Fibroblast of skin of right quadriceps (primary cell): ENCODE measurements at places on chromosomes 7 and 10.

GRCh38 chr7:77606562-77606961, 69.5 kb downstream of the PTPN12 start:
- no peak for DNase-seq

DNA sequence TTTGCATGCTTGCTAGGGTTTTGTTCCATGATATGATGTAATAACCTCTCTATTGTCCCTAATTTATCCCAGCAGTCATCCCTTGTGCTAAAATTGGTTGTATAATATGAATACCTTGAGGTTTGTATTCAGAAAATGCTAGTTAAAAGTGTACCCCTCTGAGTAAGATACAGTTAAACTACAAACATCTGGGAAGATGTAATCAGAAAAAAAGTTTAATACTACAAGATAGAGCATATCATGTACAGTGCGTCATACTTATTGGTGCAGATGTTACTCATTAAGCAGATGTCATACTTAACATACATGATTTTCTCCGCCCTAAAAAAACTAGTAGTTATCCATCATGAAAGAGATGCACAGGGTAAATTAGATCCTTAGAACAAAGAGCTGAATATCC, 336.1 kb upstream of the KCND2 start:
- DNase-seq: peak; percentile 44

GRCh38 chr7:100837099-100837836, 9.9 kb upstream of the EPHB4 start:
- peak; percentile 93 for DNase-seq

GRCh38 chr10:118148247-118148646, 101.5 kb upstream of the RAB11FIP2 start:
- no peak for DNase-seq

GRCh38 chr10:110407301-110408170, 90.2 kb upstream of the DUSP5 start:
- DNase-seq: no peak

GRCh38 chr10:3825244-3825643, 40.2 kb upstream of the KLF6 start:
- DNase-seq: peak; percentile 73

DNA sequence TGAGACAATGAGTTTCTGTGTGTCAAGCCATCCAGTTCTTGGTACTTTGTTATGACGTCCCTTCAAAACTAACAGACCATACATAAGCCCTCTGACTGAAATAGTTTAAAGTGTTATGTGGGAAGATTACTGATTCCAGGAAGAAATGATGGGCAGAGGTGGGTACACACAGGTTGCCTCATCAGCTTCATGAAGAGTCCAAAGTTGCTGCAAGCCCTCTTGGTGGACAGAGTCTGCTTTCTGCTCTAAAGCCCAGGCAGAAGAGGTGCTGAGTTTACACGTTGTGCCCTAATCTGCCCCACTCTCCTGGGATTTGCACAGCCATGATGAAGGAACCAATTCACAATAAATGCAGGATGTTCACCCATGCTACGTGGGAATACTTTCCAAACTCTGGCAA, 187.4 kb downstream of the PARD3 start:
- no peak for DNase-seq

DNA sequence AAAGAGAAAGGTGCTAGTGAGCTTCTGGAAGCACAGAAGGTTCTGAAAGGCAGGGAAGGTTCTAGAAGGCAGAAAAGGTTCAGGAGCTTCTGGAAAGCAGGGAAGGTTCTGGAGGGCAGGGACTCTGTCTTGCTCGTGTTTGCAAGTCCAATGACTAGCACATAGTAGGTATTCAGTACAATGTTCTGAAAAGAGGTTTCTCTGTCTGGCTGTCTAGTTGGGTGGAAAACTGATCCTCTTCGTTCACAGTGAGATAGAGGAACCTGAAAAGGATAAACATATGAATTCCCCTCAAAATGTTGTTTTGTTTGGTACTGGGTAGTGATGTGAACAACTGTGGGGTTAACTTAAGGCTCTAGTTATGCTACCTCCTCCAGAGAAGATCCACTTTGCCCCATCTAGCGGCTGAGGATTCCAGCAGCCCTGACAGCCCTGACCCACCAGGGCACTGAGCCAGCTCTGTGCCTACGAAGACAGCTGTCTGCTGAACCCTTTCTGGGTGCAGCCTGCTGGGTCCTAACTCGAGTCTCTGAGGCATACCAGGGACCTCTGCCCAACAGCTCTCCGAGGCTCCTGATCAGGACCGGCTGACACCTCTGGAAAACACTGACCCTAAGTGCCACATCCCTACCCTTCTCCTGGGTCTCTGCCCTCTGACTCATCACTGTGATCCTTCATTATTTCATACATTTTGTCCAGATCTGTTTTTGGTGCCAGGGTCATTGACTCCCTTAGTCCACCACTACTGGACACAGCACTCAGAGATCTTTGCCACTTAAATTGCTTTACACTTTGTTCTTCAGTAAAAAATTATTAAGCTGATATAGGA, 15.4 kb downstream of the PTPRN2 start:
- DNase-seq: no peak

- peak; percentile 45 for DNase-seq
Observed at GRCh38 chr10:31358688-31359330, 39.8 kb downstream of the ZEB1 start.

GRCh38 chr10:85045046-85045445, 716.7 kb downstream of the CCSER2 start:
- no peak for DNase-seq

- no peak for DNase-seq
Observed at GRCh38 chr7:138208864-138209263, 132.6 kb downstream of the AKR1D1 start.

DNA sequence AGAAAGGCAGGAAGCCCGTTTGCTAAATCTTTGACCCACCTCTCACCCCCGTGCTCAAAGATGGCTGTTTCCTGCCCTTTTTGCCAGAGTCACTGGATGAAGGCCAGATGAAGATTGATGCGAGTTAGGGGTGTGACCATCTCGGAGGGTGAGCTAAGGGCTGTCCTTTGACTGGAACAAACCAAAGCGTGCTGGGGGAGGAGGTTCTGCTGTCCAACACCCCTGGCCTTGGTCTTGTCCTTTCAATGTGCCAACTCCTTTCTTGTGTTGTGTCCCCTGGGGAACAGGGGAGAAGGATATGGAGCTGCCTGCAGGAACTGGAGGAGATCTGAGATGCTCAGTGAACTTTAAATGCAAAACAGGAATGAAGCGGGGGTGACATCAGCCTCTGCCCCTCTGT, 90.3 kb upstream of the ADAM12 start:
- DNase-seq: no peak

DNA sequence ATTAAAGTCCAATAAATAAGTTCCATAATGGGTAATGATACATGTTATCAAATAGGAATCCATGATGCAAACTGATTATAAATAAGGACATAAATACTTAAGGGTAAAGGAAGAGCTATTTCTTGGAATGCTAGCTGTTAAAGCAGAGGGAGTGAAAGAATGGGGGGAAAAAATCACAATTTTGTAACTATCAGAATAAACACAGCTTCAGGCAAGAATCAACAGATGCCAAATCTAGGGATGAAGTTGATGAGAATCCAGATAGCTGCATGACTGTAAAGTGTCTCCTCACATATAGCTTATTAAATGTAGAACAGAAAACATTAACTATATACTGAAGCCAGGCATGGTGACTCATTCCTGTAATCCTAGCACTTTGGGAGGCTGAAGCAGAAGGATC, 4.9 kb downstream of the IPMK start:
- DNase-seq: no peak

- peak; percentile 22 for DNase-seq
Observed at GRCh38 chr10:132036153-132036886, 29.4 kb upstream of the JAKMIP3 start.

DNA sequence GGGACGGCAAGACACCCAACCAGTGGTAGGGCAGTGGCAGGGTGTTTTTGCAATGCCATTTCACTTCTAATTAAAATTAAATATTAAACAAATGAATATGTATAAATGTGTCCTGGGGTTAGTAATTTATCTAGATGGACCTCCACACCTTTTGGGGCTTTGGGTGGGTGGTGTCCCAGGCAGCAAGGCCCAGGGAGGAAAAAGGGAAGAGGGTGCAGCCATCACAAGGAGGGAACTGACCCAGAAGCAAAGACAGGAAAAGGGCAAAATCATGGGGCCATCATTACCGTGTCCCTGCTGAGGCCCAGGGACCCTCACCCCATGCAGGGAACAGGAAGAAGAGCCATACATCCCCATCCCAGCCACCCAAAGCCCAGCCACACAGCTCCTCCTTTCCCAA, 204.6 kb downstream of the GRID1 start:
- DNase-seq: no peak

DNA sequence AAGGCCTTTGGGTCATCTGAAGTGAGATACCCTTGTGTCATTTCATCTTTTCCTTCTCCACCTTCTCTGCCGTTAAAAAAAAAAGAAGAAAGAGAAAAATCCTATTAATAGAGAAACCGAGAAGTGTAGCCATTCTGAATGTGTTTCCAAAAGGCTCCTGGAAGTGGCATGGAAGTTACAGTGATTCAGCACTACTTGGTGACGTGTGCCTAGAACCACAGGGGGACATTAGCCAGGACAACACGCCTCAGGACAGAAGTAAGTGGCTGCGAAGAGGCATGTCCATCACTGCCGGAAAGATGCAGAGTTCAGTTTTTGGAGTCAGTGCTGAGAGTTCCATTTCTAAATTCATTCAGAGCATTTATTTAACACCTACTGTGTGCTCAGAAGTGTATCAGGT, 6.3 kb downstream of the HTRA1 start:
- no peak for DNase-seq

DNA sequence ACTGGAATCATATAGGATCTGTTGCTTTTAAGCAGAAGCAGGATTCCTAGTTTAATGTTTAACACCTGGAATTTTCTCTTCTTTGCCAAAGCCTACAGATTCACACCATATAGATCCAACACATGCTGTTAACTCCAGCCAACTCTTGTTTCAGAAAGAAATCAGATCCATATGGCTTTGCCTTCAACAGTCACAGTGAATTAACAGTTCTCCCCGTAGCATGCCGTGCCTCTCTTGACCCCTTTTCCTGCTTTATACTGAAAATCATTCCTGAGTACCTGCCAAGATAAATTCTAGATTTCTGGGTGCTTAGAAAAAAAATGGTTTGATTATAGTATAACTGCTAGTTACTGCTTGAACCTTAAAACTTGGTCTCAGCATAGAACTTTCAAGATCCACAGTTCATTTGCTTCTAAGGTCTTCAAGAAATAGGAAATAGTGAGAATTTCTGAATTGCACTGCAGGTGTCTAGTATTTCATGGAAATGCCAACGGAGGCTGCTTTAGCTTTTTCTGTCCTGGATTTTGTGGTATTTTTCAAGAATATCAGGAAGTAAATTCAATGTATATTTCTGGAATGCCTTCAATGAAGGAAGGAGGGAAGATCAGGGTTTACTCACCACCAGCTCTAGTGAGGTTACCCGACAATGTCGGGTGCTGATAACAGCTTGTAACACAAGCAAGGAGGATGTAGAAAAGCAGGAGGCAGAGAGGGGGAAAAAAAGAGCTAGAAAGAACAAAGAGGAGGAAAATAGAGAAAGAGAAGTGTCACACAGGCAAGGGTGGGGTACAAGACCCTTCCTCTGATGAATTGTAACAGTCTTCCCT, 6.6 kb downstream of the AASS start:
- peak; percentile 81 for DNase-seq

DNA sequence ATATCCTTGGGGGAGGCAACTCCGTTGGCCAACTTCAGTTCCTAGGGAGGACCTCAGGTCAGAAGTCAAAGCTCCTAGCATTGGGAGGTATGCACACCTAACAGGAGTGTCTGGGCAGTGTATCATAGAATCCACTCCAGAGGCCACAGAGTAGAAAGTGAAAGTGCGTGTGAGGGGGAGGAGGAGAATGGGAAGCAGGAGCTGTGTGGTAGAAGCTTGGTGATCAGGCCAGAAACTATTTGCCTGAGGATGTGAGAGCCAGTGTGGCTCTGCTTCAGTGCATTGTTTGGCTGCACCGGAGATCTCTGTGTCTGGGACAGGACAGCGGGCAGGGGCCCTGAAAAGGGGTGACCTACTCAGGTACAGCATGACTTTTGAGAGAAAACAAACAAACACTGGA, 557.4 kb upstream of the VSTM2A start:
- no peak for DNase-seq

DNA sequence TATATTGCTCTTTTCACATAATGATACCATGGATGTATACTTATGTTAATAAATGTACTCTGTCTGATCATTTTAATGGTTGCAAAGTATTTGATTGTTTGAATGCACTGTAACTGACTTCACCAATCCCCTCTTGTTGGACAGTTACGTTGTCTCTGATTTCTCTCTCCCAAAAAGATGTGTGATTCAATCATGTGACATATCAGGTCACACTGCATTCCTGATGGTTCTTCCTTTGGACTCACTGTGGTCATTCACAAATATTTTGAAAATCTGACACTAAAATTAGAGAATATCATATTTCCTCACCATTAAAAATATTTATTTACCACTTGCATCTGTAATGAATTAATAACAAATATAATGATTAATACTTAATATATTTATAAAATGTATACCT, 22.2 kb downstream of the SLC16A12 start:
- no peak for DNase-seq

- DNase-seq: no peak
Observed at GRCh38 chr10:5314840-5315239, 49.9 kb upstream of the UCN3 start.

DNA sequence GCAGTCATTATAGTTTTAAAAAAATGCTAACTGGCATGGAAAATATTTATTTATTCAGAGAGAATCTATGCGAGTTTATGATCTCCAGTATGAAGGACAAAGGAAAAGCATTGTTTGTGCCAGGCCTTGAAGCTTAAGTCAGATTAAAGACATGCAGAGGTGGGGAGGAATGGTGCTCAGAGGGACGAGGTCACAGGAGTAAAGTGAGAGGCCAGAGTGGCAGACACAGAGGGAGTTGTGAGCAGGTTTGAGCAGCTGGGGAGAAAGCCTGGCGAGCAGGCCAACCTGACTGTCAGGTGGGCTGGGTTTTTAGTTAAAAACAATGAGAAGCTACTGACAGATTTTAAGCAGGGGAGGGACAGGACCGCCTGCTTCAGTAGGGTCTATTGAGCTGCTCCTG, 6.8 kb upstream of the CCNY start:
- DNase-seq: no peak

- peak; percentile 38 for DNase-seq
Observed at GRCh38 chr7:12638851-12639456, 48.5 kb upstream of the ARL4A start.

DNA sequence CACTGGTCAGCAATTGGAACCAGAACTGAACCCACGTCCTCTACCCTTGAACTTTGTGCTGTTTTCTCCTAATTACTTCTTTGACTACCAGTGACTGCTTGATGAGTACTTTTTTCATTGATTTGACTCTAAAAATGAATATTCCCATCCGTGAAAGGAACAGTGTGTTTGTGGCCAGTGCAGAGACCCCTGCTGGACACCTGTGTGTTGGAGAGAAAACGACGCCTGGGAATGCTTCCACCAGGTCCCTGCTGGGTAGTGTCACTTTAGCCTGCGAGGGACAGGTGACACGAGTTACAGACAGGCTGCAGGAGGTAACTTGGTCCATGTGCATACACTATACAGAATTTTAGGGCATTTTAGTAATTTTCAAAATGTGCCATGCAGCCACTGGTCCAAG, 6.8 kb upstream of the GJD4 start:
- DNase-seq: no peak
